ENCODE measurements at places on chromosomes 16 and 17.

- DNase-seq = no peak
Measured at GRCh38 chr17:19652595-19652994, 4.0 kb downstream of the ALDH3A2 start.

DNA sequence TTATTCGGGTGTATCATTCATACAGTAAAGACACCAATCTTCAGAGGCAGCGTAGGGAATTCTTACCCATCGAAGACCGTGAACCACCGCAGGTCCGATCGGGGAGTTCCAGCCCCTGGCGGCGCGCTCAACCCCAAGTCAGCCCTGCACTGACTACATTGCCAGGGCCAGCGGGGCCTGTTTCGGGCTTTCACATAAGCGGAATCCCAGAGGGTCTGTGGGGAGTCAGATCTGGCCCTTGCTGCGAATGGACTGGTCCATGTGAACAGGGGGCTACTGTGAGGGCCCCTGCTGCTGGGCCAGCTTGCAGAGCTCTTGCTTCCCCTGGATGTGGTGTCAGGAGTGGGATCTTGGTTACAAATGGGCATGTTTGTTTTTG lies 7.6 kb downstream of the PDE6G start:
- no peak for DNase-seq

- DNase-seq = no peak
Measured at GRCh38 chr16:17555176-17555575, 84.4 kb upstream of the XYLT1 start.

GRCh38 chr16:53090591-53091411 lies 36.0 kb downstream of the CHD9 start:
- no peak for DNase-seq

GRCh38 chr17:82173351-82174041 lies 39.1 kb downstream of the CCDC57 start:
- no peak for DNase-seq

DNA sequence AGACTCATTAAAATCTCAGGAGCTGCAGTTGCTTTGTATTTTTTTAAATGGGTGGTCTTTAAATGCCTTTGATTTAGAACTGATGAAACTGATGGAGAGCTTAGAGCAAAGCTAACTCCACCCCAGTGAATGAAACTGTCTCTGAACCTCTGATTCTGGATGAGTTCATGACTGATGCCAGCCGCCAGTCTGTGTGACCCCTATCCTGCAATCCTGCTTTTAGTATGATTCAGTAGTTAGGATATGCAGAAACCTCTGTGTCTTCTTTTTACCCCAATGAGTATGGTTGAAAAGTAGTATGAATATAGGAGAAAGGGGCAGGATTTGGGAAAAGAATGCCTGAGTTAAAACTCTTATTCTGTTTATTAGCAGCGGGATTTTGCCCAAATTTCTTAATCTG lies 12.3 kb upstream of the SALL1 start:
- no peak for DNase-seq

- DNase-seq = peak; percentile 92
Measured at GRCh38 chr16:1825864-1826690, 548 bp downstream of the HAGH start.

DNA sequence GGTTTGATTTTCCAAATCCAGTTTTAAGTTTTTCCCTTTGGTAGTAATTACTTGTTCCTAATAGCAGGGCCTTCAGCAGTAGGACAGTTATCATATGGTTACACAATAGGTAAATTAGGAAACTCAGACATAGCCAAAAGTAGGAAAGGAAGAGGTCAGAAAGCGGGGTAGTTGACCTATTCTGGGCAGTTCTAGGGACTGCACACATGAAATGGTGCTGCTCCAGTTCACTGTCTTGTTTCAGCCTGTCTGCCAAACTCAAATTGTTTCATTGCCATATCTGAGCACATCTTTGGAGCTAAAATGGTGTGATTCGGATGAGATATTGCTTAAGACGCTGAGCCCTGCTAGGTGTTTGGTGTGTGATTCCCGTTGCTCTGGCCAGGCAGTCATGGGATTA lies 56.7 kb downstream of the TANGO6 start:
- DNase-seq = no peak

- DNase-seq = no peak
Measured at GRCh38 chr17:6494239-6494941, 50.1 kb downstream of the PIMREG start.

GRCh38 chr17:64580384-64581315 lies 73.9 kb downstream of the CEP95 start:
- no peak for DNase-seq

DNA sequence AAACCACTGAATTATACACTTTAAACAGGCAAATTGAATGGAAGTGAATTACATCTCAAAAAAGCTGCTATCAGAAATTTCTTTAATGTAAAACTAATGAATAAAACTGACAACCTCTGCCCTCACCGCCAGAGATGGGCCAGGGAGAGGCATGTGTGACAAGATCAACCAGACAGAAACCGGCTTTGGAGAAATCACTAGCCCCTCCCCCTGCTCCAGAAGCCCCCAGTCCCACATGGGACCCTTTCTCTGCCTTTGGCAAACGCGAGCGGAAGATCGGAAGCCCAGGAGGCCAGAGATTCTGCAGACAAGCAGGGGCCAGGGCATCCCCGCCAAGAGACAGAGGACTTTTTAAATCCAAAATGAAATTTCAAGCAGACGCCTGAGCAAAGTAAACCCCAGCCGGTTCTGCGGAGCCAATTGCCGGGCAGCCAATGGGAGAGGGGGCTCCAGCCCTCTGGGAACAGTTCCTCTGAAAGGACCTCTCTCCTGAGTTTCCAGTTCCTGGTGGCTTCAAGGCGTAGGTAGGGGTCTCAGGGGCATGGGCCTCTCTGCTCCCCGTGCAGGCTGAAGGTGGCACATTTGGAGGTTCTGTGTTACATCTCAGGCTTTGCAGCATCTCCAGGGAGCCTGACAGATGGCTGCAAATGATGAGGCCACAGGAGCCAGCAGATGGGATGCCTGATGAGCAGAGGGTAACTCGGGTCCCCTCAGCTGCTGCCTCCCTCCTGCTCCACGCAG lies 118.1 kb downstream of the GSG1L start:
- no peak for DNase-seq

- no peak for DNase-seq
Measured at GRCh38 chr16:22859925-22860324, 46.0 kb downstream of the HS3ST2 start.
